ENCODE measurements at places on chromosomes 1 and 21. TPM values are rescaled to one million over a fixed set of nuclear protein-coding genes. Genes with fewer than 3 reads are reported as not detected.

- no peak for DNase-seq
These were observed 12.4 kb downstream of the GALNT2 start for GRCh38 chr1:230079199-230080024.

GRCh38 chr1:228793032-228793431 lies 57.8 kb downstream of the RHOU start:
- DNase-seq = no peak

The SPRR1B gene
- total RNA-seq = not detected

GRCh38 chr1:25485536-25486411 lies 55.1 kb downstream of the MACO1 start:
- DNase-seq = no peak

- DNase-seq = no peak
These were observed 69.6 kb downstream of the DYRK1A start for GRCh38 chr21:37436174-37436573.

DNA sequence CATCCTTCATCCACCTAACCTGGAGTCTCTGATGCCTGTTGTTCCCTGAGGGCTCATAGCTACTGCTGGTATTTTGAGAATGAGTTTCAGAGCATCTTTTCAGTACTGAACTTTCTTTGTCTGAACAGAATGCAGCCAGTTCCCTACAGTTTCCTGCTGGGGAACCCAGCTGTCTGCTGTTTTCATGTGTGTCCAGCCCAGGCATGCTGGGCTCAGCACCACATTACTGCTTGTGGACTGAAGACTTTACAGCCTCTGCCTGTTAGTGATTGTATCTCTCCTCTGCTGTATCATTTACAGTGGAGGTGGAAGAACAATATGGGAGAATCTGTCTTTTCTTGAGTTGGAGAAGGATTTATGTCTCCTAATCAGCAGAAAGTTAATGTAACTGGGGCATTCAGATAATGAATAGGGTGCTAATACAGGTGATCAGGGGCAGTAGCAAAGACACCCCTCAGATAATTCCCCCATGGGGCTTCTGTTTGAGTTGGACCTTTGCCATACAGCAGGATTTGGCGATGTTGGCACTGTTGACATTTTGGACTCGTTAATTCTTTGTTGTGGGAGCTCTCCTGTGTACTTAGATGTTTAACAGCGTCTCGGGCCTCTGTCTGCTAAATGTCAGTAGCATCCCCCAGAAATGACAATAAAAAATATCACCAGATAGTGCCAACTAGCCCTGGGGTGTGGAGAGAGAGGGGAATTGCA lies 207.7 kb downstream of the HHAT start:
- no peak for DNase-seq

DNA sequence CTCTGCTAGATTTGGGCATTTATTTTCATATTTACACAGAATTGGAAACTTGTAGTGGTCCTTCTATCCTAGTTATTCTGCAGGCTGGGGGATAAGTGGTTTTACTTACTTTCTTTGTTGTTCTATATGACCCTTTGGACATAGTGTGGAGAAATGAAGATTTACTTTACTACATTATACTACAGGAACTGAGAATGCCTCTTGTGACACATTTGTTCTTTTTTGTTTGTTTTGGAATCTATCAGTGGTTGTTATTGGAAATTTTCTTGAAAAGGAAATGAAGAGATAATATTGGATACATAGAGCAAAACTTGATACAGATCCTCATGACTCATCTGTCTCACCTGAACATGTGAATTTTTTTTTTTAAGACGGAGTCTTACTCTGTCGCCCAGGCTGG lies 146.1 kb upstream of the DPYD start:
- DNase-seq = no peak

DNA sequence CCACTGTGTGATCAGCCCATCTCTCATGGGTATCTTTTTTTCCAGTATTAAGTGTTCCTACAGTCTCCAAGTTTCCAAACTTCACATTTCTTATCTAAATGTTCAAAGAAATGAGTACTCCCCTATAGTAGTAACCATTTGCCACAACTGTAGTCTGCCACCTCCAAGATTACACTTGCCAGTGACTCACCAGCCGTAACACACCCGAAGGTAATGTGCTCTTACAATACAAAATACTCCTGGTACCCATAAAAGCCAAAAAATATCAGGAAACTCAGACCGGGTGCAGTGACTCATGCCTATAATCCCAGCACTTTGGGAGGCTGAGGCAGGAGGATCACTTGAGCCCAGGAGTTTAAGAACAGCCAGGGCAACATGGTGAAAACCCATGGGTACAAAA lies 20.5 kb upstream of the ZNF496 start:
- no peak for DNase-seq

The C1orf53 gene
- 7.5 TPM for total RNA-seq

DNA sequence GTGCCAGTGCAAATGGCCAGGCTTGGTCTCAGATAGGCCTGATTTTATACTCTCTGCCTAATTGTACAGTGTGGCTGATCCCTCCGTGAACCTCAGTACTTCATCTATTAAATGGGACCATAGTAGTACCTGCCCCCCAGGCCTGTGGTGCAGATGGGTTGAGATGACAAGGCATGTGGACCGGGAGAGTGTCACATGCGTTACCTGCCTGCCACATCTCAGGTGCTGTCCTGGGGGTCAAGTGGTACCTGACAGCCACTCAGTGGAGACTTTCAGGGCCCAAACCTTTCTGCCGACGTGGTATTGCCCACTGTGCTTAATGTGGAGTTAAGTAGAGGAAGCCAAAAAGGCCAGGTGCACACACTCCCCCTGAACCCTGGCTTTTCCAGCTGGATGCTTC lies 197.3 kb downstream of the FOXD2 start:
- no peak for DNase-seq

- no peak for DNase-seq
These were observed 6.3 kb upstream of the LAD1 start for GRCh38 chr1:201405484-201405831.

- DNase-seq = no peak
These were observed 56.5 kb upstream of the SSBP3 start for GRCh38 chr1:54462597-54463258.

The CCDC27 gene
- not detected for total RNA-seq

DNA sequence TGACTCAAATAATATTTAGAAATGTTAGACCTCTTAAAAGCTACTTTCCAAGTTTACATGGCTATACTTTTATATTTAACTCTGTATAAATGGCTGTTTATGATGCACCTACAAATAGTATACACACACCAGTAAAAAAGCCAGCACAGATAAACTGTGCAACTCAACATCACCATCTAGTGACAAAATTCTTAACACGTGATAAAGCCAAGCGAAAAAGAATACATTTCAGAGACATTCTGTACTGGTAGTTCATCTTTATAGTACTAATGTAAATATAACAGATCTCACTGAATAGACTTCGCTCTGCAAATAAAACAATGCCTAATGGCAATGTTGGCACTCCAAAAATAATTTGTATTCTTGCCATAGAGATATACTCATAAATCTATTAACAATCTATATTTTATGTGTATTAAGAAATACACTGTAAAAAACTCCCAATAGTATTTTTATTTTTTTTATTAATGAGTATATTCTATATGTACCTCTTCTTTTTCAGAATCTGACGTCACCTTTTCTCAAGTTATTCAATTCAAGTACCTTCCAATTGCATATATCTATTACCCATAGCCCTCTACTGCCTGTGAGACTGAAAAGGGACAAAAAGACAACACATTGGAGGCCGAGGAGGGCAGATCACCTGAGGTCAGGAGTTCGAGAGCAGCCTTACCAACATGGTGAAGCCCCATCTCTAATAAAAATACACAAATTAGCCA lies 100.2 kb downstream of the DPYD start:
- no peak for DNase-seq
